ENCODE measurements at places on chromosomes 6 and 20.
A peak's percentile ranks its signal among the peaks of the same experiment; 100 is the strongest.

DNA sequence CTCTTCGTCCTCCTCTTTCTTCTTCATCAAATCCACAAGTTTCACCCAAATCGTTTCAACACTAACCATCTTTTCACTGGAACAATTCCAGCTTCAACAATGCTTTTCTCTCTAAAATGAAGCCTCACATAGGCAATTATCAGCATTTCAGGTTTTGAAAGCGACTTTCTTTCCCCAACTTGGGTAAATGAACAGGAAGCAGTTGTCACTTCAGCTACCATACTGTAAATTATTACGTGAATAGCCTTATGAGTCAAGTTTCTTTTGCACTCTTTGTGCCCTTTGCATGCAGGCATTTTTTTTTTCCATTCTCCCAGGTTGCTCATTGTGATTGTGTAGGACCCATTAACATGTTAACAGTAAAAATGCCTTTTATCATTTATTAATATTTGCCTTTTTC lies 121.7 kb upstream of the BTBD3 start:
- DNase-seq, result no peak

DNA sequence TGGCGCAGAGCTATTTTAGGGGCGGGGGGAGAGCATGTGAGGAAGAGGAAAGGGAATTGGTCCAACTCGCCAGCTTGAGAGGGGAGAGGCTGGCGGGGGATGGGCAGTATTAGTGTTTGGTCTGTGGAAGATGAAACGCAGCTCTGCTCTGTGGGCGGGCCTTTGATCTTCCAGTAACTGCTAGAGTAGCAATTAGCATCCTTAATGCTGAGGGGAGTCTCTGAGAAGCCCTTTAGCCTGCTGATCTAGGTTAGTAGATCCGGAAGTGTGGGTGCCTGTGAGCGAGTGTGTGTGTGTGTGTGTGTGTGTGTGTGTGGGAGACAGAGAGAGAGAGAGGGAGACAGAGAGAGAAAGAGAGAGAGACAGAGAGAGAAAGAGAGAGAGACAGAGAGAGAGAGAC lies 117.2 kb upstream of the BACH2 start:
- DNase-seq, result no peak

DNA sequence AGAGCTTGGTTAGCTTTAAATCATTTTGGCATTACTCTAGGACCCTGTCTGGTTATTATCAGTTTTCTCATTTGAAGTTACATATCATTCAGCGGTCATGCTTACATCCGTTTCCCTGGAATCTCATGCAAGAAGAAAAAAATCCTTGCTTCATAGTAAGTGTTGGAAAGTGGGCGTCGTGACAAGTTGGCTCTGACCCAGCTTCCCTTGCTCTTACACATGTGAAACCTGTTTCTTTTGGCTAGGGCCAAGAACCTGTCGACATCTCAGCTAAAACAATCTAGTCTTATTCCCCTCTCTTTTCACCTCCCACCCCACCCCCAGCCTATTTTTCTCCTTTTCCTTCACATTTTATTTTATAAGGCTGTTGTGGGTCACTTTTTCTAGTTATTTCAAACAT lies 45.5 kb downstream of the ANKS1A start:
- no peak for DNase-seq

DNA sequence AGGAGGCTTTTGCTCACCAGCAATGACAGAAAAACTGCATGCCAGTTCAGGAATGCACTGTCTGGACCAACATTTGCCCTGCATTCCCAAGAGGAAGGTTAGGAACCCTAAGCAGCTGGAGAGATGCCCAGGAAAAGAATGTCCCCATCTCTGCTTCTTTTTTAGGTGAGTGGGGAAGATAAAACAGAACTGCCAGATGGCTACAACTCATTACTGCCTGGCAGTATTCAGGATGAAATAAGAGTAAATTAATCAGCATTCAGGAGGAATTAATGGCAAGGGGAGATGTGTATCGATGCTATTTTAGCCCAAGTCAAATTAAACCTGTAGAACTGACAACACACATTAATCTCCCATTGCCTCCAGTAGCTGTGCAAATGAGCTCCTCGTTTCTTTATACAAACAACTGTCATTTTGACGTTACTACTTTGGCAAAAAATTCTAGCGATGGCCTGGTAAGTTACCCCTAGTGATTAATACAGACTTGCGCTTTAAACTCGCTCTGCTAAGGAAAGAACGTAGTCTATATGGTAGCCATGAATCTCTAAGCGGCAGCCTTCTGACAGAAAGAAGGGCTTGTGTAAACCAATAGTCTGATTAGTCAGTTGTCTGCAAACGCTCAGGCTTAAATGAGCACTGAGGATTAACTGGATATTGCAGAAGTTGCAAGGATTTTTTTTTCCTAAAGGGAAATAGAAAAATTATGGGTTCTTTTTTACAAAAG lies 16.7 kb upstream of the SMLR1 start:
- DNase-seq, result no peak

GRCh38 chr6:5180636-5181035 lies 80.1 kb downstream of the LYRM4 start:
- no peak for DNase-seq

GRCh38 chr6:91276315-91276714 lies 689.4 kb upstream of the MAP3K7 start:
- DNase-seq, result no peak

DNA sequence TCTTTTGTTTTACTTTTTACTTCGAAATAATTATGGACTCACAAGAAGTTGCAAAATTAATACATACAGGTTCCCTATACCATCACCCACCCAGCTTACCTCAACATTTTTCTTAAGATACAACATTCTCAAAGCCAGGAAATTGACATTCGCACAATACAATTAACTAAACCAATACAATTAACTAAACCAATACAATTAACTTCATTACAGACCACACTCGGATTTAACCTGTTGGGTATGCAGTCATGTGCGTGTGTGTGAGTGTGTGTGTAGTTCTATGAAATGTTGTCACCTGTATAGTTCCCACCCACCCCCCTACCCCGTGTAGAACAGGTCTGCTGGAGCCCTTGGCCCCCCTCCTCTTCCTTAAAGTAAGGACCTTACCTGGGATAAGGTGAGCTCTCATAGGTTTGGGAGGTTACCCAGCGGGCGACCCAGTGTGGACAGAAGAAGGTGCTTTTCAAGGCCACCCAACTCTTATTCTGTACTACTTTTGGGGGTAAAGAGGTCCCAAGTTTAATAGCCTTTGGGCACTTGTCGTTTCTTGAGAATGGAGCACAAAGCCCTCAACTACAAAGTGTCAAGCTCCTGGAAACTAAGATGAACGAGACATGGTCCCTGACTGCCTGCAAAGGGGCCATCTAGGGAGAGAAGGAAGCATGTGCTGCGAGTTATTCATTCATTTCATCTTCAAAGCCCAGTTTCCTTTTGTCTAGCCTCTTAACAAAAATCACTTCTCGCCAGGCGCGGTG lies 544 bp upstream of the STK38 start:
- DNase-seq, result no peak

DNA sequence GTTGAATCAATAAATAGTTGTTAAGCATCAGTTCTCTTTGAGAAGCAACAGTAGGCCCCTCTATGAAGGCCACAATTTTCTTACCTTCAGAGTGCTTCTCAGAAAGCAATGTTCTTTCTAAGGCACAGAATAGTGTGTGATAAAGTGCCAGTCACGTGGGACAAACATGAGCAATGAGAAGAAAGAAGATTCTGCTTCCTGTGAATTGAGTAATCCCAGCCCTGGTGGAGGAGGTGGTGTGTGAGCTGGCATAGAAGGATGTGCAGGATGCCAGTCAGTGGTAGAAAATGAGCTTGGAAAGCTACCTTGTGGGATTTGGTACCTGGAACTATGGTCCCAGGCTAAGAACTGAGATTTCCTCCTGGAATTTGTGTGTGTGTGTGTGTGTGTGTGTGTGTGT lies 21.7 kb downstream of the KIZ start:
- no peak for DNase-seq

- DNase-seq, result no peak
These were observed 15.1 kb upstream of the SNX3 start for GRCh38 chr6:108275976-108276375.

- no peak for DNase-seq
These were observed 37.0 kb downstream of the PRDM1 start for GRCh38 chr6:106122938-106123656.

DNA sequence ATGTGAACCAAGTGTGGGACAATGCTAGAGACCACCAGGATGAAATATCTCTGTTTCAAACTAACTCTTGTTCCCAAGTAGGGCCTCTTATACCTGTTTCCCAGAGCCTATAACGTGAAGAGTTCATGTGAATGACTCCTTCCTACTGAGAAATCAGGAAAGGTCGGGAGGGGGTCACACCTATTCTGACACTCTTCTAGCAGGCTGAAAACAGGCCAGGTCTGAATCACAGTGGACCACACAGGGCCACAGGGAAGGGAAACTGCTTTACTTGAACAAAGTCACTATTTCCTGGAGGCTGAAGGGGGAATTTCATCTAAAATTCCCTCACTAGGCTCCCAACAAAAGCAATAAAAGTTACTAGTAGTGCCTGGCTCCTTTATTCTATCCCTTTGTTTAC lies 88.4 kb upstream of the BMP2 start:
- DNase-seq, result no peak

DNA sequence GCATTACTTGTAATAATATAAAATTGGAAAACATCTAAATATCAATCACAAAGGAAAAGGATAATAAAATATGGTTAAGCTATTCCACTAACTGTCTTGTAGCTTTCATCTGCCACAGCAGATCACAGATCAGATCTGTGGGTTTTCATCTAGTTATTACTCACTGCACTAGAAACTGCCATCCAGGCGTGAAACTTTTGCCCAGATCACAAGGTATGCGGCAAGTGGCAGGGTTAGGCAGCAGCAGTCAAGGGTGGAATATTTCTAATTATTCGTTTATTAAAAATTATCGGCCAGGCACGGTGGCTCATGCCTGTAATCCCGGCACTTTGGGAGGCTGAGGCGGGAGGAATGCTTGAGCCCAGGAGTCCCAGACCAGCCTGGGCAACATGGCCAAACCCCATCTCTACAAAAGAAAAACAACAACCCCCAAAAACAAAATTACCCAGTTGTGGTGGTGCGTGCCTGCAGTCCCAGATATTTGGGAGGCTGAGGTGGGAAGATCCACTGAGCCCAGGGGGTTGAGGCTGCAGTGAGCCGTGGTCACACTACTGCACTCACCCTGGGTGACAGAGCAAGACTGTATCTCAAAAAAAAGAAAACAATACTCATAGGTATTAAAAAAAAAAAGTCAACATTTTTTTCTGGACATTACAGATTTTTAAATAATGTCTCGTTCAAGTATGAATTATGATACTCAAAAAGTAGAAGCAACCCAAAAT lies 32.1 kb downstream of the BEND3 start:
- no peak for DNase-seq

- no peak for DNase-seq
These were observed 40.3 kb downstream of the MGME1 start for GRCh38 chr20:18009116-18009515.

DNA sequence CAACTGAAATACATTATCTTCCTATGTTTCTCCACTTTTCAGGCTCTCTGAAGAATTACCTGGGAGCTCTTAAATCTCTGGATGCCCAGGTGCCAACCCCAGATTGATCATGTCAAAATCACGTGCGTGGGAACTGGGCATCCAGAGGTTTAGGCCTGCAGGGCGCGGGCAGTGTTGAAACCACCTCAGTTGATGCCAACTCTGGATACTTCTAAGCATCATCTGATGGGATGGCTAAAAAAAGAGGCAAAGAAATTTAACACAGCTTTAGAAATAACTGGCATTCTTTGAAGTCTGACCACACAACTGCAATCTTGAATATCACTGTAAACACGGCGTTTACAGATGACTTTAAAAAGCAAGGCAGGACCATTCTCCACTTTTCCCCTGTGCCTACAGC lies 41.9 kb downstream of the PTGIS start:
- DNase-seq, result no peak

DNA sequence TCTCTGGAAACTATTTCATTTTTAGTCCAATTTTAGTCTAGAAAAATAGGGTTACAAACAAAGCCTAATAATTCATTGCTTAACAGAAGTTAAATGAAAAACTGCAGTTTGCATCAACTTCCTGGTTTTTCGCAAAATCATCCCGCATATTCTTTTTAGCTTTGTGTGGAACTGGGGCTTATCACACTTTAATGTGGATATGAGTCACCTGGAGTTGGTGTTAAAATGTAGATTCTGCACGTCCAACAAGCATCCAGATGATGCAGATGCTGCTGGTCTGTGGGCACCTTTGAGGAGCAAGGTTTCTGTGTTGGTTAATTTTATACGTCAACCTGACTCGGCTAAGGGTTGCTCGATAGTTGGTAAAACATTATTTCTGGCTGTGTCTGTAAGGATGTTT lies 126.1 kb downstream of the PLCB4 start:
- no peak for DNase-seq

- no peak for DNase-seq
These were observed 28.7 kb upstream of the PHACTR3 start for GRCh38 chr20:59575653-59576052.

DNA sequence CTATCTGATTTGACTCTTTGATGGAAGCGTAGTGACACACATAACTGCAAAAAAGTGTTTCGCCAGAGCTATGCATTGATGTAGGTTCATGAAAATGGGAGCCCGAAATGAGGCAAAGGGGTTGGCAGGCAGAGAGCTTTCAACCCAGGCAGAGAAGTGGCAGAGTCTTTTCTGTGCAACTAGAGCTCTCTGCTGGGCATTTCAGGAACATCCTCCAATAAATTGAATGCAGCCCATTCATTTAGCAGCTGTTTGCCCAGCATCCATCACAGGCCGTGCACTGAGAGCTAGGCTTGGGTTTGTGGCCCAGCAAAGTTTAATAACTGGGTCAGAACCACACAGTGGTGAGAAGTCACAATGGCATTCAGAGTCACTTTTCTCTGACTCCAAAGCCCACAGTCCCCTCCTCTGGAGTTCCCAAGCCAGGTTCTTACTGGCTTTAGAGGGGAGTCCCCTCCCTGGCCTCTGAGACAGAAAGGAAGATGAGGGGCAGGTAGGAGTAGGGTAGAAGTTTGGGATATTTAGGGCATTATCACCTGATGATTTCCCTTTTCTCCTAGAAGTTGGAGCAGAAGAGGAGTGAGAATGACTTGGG lies 31.8 kb upstream of the ELMO2 start:
- peak; percentile 46 for DNase-seq

GRCh38 chr6:26092443-26092842 lies 5.2 kb downstream of the HFE start:
- DNase-seq, result no peak

DNA sequence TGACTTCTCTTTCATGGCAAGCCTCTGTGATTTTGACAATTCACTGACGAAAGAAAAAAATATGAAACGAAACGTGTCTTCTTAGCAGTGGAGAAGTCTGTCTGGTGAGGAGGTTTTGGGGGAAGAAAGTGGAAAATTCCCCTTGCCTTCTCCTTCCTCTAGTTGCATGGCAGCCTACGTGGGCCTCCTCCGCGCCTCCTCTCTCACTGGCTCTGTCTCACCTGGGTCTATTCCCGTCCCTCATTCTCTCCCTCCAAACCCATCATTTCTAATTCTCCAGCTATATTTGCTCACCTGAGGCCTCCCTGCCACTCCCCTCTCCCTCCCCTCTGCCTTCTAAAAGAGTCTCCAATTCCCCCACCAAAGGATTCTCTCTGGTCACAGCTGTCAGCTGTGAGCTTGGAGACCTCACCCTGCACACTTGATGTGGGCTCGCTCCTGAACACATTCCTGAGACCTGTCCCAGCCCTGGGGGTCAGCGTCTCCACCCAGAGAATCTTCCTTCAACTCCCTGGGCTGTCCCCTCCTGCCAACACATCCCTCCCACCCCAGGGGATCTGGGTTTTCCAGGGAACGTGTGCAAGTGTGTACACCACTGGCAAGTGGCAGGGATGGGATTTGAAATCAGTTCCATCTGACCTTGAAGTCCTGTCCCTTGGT lies 159.6 kb upstream of the PMEPA1 start:
- no peak for DNase-seq

GRCh38 chr6:137171824-137172733 lies 1.4 kb downstream of the IL22RA2 start:
- DNase-seq, result no peak

GRCh38 chr6:140427842-140428241 lies 1053.4 kb upstream of the CITED2 start:
- no peak for DNase-seq

Measured in NCI-H1930 (cell line).